HEK293T (cell line): ENCODE measurements at places on chromosomes 7 and 10.
A peak's percentile ranks its signal among the peaks of the same experiment; 100 is the strongest.

- no peak for DNase-seq
Measured at GRCh38 chr10:5615316-5615715, 51.1 kb downstream of the ASB13 start.

GRCh38 chr7:82624337-82624736 lies 180.8 kb upstream of the CACNA2D1 start:
- no peak for DNase-seq

DNA sequence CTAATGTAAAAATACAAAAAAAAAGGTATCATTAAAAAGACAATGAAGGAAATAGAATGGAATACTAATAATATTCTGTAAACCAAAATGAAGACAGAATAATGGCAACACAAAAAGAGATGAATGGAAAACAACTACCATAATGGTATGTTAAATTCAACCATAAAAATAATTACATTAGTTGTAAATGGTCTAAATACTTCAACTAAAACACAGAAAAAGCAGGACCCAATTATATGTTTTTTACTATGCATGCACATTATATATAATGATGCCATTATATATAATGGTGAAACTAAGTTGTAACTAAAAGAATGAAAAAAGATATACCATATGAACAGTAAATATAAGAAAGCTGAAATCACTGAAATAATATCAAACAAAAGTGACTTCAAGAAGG lies 76.5 kb downstream of the CUBN start:
- no peak for DNase-seq

GRCh38 chr7:20021831-20022230 lies 195.4 kb downstream of the MACC1 start:
- DNase-seq: no peak

DNA sequence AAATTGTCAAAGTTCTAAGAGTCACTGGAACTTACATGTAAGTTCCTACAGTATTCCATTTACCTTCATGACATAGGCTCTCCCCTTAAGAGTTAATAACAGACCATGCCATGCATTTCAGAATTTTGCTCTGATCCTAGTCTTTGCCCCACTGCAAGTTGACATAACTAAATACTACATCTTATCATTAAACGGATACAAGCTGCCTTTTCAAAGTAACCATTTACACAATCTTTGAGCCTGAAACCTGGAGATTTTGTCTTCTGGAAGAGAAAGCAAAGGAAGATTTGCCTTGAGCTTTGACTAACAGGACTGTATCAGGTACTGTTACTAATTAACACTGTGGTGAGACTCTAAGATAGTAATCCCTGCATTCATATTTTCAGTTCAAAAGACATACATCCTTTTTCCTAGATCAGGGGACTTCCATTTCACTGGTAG lies 9.3 kb upstream of the AKR1D1 start:
- no peak for DNase-seq

DNA sequence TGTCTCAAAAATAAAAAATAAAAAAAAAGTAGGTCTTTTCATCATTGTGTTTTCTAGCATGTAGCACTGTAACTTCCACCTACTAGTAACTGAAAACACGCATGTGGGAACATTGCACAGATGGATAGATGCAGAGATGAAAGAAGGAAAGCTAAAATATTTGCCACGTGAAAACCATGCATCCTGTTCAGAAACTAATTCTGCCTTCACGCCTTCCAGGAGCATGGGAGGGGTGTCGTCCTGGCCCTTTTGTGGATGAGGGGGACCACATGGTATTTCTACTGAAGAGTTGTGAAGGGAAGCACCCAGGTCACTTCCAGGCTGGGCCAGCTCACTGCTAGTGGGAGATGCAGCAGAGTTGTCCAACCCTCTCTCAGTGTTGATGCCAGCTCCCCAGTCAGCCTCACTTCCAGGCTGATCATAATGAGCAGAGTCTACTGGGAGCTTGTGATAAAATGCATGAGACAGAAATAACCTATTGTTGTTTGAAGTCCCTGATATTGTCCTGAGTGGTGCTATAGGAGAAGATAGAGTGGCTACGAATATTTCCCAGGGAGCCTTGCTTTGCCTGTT lies 287.1 kb upstream of the CELF2 start:
- no peak for DNase-seq

DNA sequence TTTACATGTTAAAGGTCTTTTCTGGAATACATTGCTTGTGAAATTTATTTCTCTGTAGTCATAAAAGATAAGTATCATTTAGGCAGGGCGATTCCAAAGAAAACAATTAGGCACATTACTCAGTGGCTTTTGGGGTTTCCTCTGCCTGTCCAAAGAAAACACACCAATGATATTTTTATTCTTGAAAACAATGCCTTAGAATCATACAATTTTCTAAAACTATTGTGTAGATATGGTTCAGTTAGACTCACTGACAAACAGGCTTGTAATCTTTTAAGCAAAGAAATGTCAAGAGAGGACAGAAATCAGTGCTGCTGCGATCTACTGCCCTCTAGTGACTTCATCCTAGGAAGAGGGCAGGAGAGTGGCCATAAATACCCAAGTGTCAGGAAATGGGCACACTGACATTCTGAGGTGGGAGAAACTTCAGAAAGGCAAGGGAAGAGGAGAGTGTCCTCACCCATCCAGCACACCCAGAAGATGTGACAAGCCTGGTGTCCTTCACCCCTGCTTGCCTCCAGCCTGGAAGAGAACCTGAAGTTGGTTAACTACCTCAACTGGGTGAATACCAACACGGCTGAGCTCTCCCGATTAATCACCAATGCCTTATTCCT lies 120.5 kb downstream of the GALNT11 start:
- DNase-seq: peak; percentile 69

GRCh38 chr7:108486291-108486966 lies 30.2 kb upstream of the NRCAM start:
- no peak for DNase-seq

GRCh38 chr10:123559066-123559822 lies 106.9 kb upstream of the GPR26 start:
- peak; percentile 91 for DNase-seq

DNA sequence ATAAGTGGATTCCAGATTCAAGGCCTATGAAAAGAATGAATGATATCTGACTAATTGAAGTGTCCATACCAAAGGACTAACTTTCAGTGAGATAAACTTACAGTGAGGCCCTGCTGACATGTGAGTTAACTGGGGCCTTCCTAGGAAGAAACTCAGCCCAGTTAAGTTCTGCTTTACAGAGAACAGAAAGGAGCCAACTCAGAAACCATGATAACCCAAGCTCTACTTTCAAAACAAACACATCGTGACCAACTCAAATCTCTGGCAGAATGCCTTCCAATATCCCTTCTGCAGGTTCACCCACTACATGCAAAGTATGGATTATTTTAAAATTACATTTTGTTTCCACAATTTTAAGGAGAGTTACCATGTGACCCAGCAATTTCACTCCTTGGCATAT lies 75.8 kb upstream of the MRLN start:
- no peak for DNase-seq

DNA sequence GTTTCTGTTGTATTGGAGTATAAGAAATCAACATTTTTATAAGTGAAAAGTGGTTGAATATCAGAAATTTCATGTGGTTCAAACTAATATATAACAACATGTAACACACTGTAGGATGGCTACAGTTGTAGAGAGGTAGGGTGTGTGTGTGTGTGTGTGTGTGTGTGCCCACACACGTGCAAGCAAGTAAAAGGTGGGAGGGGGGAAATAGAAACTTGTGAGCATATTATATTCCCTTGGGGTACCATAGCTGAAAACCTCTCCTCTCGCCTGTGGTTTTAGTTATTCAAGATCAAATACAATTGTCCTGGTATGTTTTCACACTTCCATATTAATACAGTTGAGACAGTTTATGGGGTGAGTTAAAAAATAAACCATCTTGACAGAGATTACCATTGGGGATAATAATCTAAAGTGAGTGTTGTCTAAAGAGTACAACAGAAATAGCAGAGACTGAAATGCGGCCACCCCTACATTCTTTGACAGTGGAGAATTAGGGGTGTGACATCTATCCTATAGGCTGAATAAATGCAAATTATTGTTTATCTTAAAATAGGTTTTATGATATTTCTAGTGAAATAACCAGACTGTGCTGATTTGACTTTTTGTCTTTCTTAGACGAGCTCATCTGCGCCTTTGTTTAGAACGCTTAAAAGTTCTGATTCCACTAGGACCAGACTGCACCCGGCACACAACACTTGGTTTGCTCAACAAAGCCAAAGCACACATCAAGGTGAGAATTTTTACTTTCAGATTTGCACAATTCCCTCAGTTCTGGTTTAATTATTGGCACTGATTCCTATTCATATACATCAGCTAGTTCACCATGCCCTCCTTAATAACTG lies 25.9 kb downstream of the SMNDC1 start:
- no peak for DNase-seq

DNA sequence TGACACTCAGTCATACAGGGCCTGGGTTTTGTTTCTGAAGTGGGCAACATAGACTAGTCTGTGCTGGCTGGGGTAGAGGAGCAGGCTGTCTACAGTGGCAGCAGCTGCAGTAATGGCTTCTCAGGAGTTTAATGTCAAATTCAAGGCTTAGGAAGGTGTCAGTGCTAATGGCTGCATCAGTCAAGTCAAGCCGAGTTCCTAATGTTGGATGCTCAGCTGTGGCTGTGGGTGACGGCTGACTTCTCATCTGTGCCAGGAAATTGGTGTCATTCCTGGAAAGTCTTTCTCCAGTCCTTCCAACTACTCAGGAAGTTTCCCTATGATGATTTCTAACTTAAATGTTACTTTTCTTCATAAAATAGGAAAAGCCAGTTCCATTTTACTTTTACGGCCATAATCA lies 468.1 kb upstream of the IGFBP3 start:
- no peak for DNase-seq

GRCh38 chr7:32415519-32415918 lies 74.7 kb downstream of the LSM5 start:
- no peak for DNase-seq
